ENCODE measurements at places on chromosomes 6 and 20. TPM values are rescaled to one million over a fixed set of nuclear protein-coding genes. Genes with fewer than 3 reads are reported as not detected.

The RAET1L gene
- total RNA-seq: not detected

The ADGRF1 gene
- not detected for total RNA-seq

The TBC1D32 gene
- total RNA-seq: 13.1 TPM

The GCNT2 gene
- 7.5 TPM for total RNA-seq

The ZC3H12D gene
- total RNA-seq: 27.0 TPM

The KHDC1L gene
- not detected for total RNA-seq

The WFDC2 gene
- total RNA-seq: not detected

The SLX4IP gene
- total RNA-seq: 7.6 TPM

- peaks cover 40% of the 10 kb centered on the region for H3K4me1 ChIP-seq
- H3K4me3 ChIP-seq: peak overlapping the region; percentile 89
- H3K27me3 ChIP-seq: no peaks in the 10 kb centered on the region
- DNase-seq: peak; percentile 82
- H3K36me3 ChIP-seq: peaks cover 12% of the 10 kb centered on the region
Observed at GRCh38 chr20:58890518-58891085, 38.1 kb downstream of the GNAS start.

DNA sequence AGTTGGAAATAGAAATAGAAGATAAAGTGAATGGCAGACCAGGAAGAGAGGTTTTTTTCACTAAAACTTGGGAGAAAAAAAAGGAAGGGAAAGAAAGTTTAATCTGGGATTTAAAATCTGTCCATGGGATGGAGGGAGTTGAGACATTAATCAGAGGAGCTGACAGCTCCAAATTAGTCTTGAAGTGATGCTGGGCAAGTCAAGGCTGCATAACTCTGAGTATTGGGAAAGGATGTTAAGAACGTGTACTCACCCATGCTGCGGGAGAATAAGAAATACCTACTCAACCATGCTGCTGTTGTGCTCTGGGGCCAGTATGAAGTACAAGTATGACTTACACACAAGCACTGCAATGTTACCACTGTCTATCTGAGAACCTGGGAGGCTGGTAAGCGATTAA lies 47.5 kb downstream of the SNRNP48 start:
- no peaks in the 10 kb centered on the region for H3K4me1 ChIP-seq
- no peak overlapping the region for H3K4me3 ChIP-seq
- no peaks in the 10 kb centered on the region for H3K36me3 ChIP-seq
- H3K27ac ChIP-seq: no peak overlapping the region
- no peak for DNase-seq
- no peaks in the 10 kb centered on the region for H3K27me3 ChIP-seq

DNA sequence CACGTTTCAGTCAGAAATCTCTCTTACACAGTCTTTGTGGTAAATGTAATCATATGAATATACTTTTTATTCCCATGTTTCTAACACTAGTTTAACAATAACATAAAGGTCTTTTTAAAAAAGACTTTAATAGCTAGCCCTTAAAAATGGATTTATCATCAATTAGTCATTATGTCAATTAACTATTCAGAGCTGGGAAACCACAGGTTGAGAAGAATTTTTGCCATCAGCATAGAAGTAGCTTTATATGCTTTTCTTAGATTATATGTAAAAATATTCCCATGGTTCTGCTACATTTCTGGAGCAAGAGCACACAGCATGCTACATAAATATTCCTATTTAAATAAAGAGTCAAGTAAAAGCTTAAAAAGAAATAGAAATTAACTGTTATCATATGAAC lies 35.5 kb downstream of the ASCC3 start:
- no peak for DNase-seq
- H3K36me3 ChIP-seq: peaks cover 45% of the 10 kb centered on the region
- no peak overlapping the region for H3K27ac ChIP-seq

- no peak overlapping the region for H3K4me3 ChIP-seq
- peaks cover 12% of the 10 kb centered on the region for H3K27me3 ChIP-seq
- no peak overlapping the region for H3K27ac ChIP-seq
- DNase-seq: no peak
Observed at GRCh38 chr6:117976030-117976651, 69.1 kb downstream of the SLC35F1 start.

GRCh38 chr6:145352382-145353080 lies 382.8 kb downstream of the EPM2A start:
- no peaks in the 10 kb centered on the region for H3K36me3 ChIP-seq
- no peak overlapping the region for H3K4me3 ChIP-seq
- no peak for DNase-seq
- H3K27me3 ChIP-seq: no peaks in the 10 kb centered on the region
- no peak overlapping the region for H3K27ac ChIP-seq
- H3K4me1 ChIP-seq: no peaks in the 10 kb centered on the region

- peaks cover 13% of the 10 kb centered on the region for H3K36me3 ChIP-seq
- peaks cover 72% of the 10 kb centered on the region for H3K27me3 ChIP-seq
- no peak overlapping the region for H3K4me3 ChIP-seq
- no peak overlapping the region for H3K27ac ChIP-seq
Observed at GRCh38 chr20:49765413-49765736, 47.3 kb upstream of the SLC9A8 start.

DNA sequence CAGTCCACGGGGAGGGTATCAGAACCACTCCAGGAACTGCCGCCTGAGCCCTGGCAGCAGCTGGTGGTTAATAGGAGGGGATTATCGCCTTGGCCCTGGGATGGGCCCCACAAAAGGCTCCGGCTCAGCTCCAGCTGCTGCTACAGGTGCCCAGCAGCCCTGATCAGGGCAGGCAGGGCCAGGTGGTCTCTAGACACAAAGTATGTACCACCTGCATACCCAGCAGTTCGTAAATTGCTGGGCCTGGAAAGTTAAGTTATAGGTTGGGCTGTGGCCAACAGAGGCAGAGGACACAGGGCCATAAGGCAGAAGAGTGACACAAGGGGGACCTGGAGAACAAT lies 35.1 kb downstream of the RRBP1 start:
- DNase-seq: no peak
- H3K27me3 ChIP-seq: no peaks in the 10 kb centered on the region
- peaks cover 2% of the 10 kb centered on the region for H3K4me1 ChIP-seq
- no peak overlapping the region for H3K27ac ChIP-seq

GRCh38 chr20:53379014-53379832 lies 214.4 kb downstream of the ZNF217 start:
- no peaks in the 10 kb centered on the region for H3K27me3 ChIP-seq
- H3K27ac ChIP-seq: no peak overlapping the region
- no peak for DNase-seq
- H3K4me3 ChIP-seq: no peak overlapping the region
- H3K4me1 ChIP-seq: no peaks in the 10 kb centered on the region

Measured in activated naive CD8-positive, alpha-beta T cell treated with anti-CD3 and anti-CD28 coated beads, Interleukin-2, amount 10 ng/mL, durations not matched to agents 7 days and 5 days (primary cell).